ENCODE measurements at places on chromosomes 7 and 10.

DNA sequence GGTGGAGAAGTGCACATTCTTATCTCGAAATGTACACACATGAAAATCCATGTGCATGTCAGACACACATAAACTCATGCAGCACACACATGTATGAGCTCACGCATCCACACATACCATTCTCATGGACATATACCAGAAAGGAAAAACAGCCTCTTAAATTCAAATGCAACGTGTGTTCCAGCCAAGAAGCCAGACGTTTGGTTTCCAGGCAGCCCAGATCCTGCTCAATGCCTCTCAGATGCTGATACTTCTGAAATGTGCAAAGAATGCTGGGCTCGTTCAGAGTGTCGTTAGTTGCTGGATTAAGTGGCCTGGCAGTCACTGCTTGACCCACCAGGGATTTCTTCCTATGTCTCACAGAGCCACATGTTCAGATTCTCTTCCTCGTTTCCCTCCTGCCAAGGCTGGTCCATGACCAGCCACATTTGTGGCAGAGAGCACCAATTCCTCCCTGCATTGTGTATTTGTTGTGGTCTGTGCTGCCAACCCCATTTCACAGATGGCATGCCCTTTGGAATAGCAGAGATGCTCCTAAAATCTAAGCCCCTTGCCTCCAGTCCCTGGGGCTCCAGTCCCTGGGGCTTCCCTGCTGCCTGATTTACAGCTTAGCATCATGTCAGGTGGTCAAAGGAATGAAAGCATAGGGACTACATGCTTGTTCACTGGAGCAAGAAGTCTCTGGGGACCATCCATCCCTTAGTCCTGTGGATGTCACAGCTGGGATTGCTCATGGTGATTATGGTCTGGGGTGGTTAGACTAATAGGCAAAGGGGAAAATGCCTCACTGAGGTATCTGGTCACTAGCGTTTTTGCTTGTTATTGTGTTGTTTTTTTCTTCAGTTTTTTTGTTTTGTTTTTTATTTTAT lies 426.6 kb downstream of the PLXNA4 start:
- no peak for ATAC-seq

GRCh38 chr7:141227454-141227853 lies 153.6 kb downstream of the TMEM178B start:
- ATAC-seq = no peak

- ATAC-seq = no peak
Measured at GRCh38 chr10:72043016-72043834, 45.1 kb downstream of the SPOCK2 start.

DNA sequence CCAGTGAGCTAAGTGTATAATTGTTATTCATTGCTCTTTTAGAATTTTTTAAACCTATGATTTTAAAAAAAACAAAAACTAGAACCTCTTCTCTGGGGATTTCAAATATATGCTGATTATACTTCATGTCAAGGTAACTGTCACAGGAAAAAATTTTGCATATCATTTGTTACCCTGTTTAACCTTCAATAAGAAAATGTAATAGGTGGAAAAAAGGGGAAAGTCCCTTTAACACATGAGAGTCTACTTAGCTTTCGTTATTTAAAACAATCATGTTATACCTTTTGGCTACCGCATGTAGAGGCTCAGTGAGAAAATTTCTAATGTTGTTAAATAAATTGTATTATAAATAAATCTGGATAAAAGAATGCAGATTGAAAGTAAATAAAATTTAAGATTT lies 190.1 kb upstream of the AKR1E2 start:
- no peak for ATAC-seq

- ATAC-seq = no peak
Measured at GRCh38 chr10:52463826-52464225, 149.7 kb downstream of the DKK1 start.

- ATAC-seq = no peak
Measured at GRCh38 chr7:65239324-65239706, 134.3 kb upstream of the ZNF92 start.

DNA sequence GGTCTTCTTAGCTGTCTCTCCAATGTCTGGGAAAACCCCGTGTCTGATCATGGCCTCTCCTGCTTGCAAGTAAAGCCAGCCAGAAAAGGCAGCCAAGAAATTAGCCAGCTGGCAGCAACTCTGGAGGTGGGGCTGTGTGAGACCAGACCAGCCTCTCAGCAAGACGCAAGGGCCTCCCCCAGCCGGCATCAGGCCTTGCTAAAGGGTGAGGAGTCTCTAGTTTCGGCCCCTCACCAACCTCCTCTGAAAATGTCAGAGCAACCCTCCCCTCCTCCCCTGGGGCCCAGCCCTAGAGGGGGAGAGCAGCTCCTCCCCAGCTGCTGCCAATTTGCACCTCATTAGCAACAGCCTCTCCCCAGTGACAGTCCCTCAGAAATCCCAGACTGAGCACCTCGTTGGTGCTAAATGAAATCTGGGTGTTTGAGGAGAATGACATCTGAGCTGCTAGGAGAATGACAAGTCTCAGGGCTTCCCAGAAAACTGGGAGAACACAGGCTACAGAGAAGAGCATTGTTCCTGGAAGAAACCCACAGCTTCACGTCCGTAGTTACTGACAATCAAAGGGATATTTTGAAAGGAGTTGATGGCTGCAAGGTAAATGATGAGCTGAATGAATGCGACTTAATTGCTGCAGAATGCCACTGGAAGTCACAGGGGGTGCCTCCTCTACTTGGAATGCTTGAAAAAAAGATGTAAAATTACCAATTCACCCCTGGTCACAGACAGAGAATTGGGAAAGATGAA lies 25.9 kb downstream of the DGKI start:
- ATAC-seq = peak; percentile 89

- ATAC-seq = peak; percentile 61
Measured at GRCh38 chr10:109902992-109903947, 20.0 kb downstream of the XPNPEP1 start.

- ATAC-seq = peak; percentile 0
Measured at GRCh38 chr7:14835384-14835783, 67.2 kb downstream of the DGKB start.

GRCh38 chr7:3272691-3273141 lies 28.3 kb upstream of the SDK1 start:
- ATAC-seq = no peak

- no peak for ATAC-seq
Measured at GRCh38 chr10:129653861-129654260, 186.8 kb downstream of the MGMT start.

Measured in SK-N-SH treated with all-trans-retinoic acid at 6 μM for 48 hours (cell line).